ENCODE measurements at places on chromosomes 4 and X.

DNA sequence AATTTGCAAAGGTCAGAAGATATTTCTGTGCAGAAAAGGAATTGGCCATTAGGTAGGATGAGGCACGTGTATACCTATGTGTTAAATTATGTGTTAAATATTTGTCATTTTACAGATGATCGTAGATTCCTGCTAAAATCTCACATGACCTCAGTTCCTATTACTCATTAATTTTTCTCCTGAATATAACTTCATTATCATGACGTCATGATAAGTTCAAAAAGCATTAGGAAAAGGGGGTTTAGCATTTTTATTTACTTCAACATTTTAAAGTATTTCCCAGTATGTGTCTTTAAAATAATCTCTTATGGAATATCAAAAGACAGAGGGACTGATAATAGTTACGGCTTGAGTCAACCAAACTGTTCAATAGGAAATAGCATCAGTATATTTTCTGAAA is 372.8 kb downstream of the IL1RAPL1 start:
- DNase-seq = no peak

DNA sequence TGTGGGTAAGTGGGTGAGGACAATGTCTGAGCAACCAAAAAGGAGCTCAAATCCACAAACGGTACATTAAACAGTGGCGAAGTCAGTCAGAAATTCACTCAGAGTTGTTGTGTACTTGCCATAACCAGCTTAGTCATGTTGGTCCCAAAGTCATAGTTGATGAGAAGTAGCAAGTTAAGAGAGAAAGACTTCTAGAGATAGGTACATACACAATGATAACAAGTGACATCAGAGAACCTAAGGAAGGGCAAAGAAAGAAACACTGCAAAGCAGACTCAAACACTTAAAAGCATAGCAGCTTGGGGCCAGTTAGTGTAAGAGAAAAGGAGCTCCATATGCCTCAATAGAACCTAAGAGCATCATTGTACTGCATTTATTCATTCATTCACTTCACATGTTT is 30.2 kb downstream of the DYNLT3 start:
- DNase-seq = no peak

GRCh38 chr4:114807357-114807756 is 208.8 kb downstream of the UGT8 start:
- DNase-seq = no peak

GRCh38 chrX:71533851-71534561 is 1.1 kb downstream of the OGT start:
- DNase-seq = peak; percentile 16

DNA sequence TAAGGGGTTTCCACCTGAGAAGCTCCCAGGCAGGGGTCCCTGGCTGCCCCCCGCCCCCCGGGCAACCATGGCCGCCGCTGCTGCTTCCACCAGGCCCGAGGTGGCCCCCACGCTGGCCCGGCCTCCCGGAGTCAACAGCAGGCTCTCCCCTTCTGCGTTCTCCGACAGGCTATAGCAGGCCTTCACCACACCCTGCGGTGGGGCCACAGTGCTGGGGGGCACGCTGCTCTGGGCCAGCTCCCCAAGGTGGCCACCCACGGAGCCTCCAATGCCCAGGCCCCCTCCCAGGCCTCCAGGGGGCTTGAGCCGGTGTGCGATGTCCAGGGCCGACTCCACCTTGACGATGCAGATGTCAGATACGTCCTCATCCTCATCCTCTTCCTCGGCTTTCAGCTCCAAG is 72.5 kb downstream of the UBE2K start:
- DNase-seq = no peak

DNA sequence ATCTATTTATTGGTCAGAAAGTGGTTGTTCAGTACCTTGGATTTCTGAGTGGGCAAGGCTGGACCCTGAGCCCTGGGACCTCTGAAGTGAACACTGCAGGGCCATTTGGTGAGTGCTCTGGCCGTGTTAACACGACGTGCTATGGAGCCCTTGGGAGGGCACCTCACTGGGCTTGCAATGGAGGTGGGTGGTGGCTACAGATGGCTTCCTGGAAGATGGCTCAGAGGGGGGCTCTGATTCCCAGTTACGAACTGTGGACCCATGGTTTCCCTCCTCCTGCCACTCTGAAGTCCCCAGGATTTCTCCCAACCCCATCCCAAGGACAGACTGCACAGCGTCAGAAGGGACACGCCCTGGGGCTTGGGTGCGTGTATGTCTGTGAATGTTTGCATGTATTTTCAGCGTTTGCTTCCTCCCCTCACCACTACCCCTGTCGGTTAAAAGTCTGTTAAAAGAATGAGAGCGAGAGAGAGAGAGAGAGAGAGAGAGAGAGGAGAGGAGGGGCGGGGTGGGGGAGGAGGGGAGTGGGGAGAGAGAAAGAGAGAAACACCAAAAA is 3.7 kb upstream of the RHOH start:
- no peak for DNase-seq

Data from iPS-NIHi11 (cell line).